ENCODE measurements at places on chromosomes 6 and 20. TPM values are rescaled to one million over a fixed set of nuclear protein-coding genes. Genes with fewer than 3 reads are reported as not detected.

Gene NHSL1
- 23.6 TPM for polyA plus RNA-seq

Gene WFDC2
- polyA plus RNA-seq: 0.25 TPM

GRCh38 chr6:124882579-124883393 is 79.5 kb upstream of the RNF217 start:
- DNase-seq: no peak

DNA sequence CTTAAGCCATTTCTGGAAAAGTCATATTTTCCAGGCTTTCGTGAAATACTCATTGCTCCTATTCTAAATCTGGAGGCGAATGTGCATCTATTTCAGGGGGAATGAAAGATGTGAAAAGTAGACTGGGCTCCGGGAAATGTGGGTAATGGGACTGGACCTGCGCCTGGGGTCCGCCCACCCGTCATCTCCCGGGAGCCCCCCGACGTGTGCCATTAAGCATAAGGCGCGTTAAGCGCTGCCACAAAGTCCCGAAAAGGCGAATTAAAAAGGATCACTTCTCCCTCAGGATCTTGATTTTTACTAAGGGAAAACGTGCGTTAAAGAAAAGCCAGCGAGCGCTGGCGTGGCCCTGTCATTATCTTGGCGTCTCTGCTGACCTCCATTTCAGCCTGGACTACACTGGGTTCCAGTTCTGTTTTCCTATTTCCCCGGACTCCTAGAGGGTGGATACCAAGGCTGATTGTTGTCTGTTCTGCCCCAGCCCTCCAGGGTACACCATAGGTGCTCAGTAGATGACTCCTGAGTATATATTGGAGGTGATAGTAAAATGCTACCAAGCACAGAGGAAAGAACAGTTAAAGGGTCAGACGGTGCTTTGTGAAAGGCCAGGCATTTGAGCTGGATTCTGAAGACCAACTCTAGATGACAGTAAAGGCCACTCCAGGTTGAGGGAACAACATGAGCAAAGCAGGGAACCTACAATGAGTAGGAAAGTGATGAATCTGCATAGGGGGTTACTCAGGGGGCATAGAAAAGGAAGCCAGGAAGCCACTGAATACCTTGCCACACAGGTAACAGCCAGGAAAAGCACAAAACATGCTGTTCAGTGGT is 89.2 kb upstream of the ARID1B start:
- peak; percentile 61 for DNase-seq

DNA sequence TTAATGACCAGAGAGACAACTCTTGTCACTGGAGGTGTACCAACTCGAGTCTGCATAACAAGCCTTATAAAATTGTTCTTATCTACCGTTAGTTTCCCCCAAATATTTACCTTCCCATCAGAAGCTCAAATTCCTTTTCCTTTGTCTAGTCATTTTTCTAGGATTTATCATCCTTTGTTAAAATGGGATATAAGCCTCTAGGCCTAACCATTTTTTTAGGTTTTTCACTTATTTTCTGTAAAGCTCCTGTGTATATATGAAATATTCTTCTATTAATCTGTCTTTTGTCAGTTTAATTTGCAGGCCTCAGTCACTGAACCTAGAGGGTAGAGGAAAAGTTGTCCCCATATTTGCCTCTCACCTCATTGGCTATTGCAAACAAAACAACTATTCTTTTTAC is 99.6 kb upstream of the TNFAIP3 start:
- no peak for DNase-seq

DNA sequence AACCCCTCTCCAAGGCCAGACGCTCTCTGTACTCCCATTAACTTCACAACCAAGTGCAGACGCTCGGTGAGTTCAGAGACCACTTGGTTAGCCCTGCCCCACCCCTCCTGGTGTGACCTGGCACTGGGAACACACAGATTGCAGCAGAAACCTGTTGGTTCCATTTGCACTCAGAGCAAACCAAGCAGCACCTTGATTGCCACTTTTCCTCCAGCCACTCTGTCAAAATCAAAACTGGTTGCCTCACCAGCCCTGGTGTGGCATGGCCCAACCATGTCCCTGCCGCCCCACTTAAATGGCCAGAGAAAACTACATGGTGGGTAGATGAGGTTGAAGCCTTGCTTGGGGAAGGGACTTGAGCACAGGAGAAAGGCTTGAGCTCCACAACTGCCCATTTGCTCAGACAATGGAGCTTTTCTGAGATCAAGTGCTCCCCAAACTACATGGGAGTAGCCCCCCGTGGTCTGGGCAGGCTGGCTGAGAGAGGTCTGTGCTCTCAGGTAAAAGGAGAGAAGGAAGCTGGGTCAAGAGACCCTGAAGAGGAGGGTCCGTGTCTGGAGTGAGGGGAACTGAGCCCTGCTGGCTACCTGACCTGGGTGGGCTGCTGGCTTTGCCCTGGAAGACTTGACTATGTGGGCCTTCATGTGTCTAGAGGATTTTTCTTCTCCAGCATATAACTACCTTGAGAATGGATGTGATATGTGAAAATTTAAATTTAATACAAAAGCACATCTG is 43.4 kb downstream of the PLCG1 start:
- DNase-seq: no peak

GRCh38 chr20:4470375-4470774 is 251.3 kb upstream of the PRND start:
- no peak for DNase-seq

All from forelimb muscle (tissue), 1 donor.